ENCODE measurements at places on chromosomes 2 and 18. TPM values are rescaled to one million over a fixed set of nuclear protein-coding genes. Genes with fewer than 3 reads are reported as not detected.
A peak's percentile ranks its signal among the peaks of the same experiment; 100 is the strongest.

GRCh38 chr2:128347171-128347558, 28.5 kb upstream of the HS6ST1 start:
- peaks cover 6% of the 10 kb centered on the region for H3K4me1 ChIP-seq
- no peak for DNase-seq
- H3K27ac ChIP-seq = no peak overlapping the region
- no peaks in the 10 kb centered on the region for H3K27me3 ChIP-seq
- peaks cover 3% of the 10 kb centered on the region for H3K36me3 ChIP-seq

Gene PKDCC
- 81.8 TPM for total RNA-seq

Gene RRM2
- 109 TPM for total RNA-seq

DNA sequence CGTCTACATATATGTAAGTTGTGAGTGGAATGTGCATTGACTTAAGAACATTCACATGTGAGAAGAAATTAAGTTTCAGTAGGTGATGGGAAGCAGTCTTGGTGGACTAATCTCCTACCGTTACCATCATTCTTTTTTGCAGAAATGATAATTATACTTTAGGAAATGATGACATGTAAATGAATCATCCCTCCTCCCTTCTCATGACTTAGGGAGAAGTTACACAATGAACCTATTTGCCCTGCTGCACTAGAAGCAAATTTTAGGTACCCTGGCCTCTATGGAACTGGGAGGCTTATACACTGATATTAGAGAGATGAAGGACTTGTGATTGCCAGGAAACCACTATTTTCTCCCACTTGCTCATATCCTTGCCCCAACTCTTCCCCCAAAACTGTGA, 214.2 kb downstream of the CALCRL start:
- H3K36me3 ChIP-seq = no peaks in the 10 kb centered on the region
- DNase-seq = no peak
- no peak overlapping the region for H3K4me3 ChIP-seq
- H3K4me1 ChIP-seq = no peaks in the 10 kb centered on the region

Gene LRRC30
- total RNA-seq = not detected

- no peak overlapping the region for H3K27ac ChIP-seq
- DNase-seq = no peak
- H3K4me1 ChIP-seq = peaks cover 18% of the 10 kb centered on the region
- H3K27me3 ChIP-seq = no peaks in the 10 kb centered on the region
Measured at GRCh38 chr2:62415019-62415431, 91.0 kb downstream of the TMEM17 start.

Gene DSG1
- 40.8 TPM for total RNA-seq

Gene PTPRN
- 17.5 TPM for total RNA-seq

GRCh38 chr18:31876707-31877106, 66.2 kb downstream of the TRAPPC8 start:
- H3K4me3 ChIP-seq = no peak overlapping the region
- no peaks in the 10 kb centered on the region for H3K4me1 ChIP-seq
- peaks cover 56% of the 10 kb centered on the region for H3K36me3 ChIP-seq

- peaks cover 3% of the 10 kb centered on the region for H3K36me3 ChIP-seq
- no peak overlapping the region for H3K27ac ChIP-seq
- H3K4me3 ChIP-seq = no peak overlapping the region
- H3K27me3 ChIP-seq = no peaks in the 10 kb centered on the region
- no peak for DNase-seq
Measured at GRCh38 chr2:142694282-142694681, 183.2 kb upstream of the KYNU start.

Gene CNDP1
- 0.48 TPM for total RNA-seq

DNA sequence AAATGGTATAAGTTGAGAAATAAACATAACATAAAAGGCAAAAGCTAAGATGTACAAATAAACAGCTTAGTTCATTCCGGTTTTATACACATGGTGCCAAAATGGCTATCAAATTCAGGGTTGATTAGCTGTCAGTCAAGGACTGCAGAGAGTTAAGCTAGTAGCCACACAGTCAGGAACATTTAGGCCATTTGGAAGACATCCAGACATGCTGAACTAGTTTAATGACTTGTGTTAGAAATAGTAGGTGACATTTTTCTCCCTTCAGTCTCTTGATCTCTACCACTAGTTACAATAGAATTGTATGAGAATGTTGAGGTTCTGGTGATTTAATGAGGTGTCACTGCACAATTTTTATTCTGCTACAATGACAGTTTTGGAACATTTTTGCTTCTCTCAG, 394.4 kb upstream of the SPHKAP start:
- H3K4me1 ChIP-seq = no peaks in the 10 kb centered on the region
- H3K27ac ChIP-seq = no peak overlapping the region
- no peak overlapping the region for H3K4me3 ChIP-seq

Gene MOCOS
- total RNA-seq = 3.2 TPM

Gene BCL11A
- 47.9 TPM for total RNA-seq

Gene LCLAT1
- total RNA-seq = 29.0 TPM

Gene RFTN2
- 0.07 TPM for total RNA-seq

Gene YWHAQ
- total RNA-seq = 354 TPM

Gene CHRNA1
- total RNA-seq = 0.19 TPM

DNA sequence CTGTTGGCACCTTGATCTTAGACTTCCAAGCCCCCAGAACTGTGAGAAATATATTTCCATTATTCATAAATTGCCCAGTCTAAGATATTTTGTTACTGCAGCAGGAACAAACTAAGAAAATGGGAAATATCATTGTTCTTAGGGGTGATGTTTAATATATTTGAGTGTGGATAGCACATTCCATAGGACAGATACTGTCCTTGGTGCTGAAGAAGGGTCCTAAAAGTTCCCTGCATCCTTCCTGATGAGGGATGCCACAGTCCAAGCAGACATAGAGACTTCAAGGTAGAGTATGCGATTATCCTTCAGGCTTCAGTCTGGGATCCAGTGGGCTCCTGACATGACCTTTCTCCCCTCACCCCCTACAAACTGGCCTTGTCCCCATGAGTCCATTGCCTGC, 689.0 kb downstream of the TDRD15 start:
- H3K4me1 ChIP-seq = no peaks in the 10 kb centered on the region
- DNase-seq = no peak
- H3K36me3 ChIP-seq = no peaks in the 10 kb centered on the region
- H3K27ac ChIP-seq = no peak overlapping the region

Gene HOXD10
- total RNA-seq = 0.19 TPM

DNA sequence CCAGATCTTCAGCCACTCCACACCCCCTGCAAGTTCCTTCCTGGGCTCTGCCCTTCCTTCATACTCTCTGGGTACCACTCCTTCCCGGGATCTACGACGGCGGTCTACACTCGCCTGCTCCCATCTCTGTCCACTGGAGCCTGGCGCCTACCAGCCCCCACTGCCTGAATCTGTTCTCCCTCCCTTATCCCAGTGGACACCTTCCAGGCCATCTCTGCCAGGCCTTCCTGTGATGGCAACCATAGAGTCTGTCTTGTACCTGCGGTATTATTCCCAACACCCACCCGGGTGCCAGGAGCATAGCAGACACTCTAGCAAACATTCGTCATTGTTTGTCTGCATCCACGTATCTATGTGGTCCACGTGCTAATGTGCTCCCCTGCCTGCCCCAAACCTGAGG, 140.9 kb downstream of the ZFP36L2 start:
- H3K27ac ChIP-seq = peak overlapping the region; percentile 96
- H3K4me1 ChIP-seq = peaks cover 58% of the 10 kb centered on the region
- no peaks in the 10 kb centered on the region for H3K27me3 ChIP-seq
- H3K4me3 ChIP-seq = no peak overlapping the region
- no peak for DNase-seq

DNA sequence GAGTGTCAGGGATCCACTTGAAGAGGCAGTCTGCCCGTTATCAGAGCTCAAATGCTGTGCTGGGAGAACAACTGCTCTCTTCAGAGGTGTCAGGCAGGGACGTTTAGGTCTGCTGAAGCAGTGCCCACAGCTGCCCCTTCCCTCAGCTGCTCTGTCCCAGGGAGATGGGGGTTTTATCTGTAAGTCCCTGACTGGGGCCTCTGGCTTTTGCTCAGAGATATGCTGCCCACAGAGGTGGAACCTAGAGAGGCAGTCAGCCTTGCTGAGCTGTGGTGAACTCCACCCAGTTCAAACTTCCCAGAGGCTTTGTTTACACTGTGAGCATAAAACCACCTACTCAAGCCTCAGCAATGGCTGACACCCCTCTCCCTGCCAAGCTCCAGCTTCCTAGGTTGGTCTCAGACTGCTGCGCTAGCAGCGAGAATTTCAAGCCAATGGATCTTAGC, 38.1 kb downstream of the PLEK start:
- H3K27me3 ChIP-seq = peaks cover 49% of the 10 kb centered on the region
- H3K4me3 ChIP-seq = no peak overlapping the region
- no peaks in the 10 kb centered on the region for H3K36me3 ChIP-seq
- H3K4me1 ChIP-seq = no peaks in the 10 kb centered on the region

Gene CEP192
- total RNA-seq = 37.5 TPM

GRCh38 chr2:131146231-131146630, 41.1 kb downstream of the PLEKHB2 start:
- H3K4me1 ChIP-seq = no peaks in the 10 kb centered on the region
- H3K27me3 ChIP-seq = no peaks in the 10 kb centered on the region
- H3K4me3 ChIP-seq = no peak overlapping the region
- H3K36me3 ChIP-seq = peaks cover 22% of the 10 kb centered on the region

- DNase-seq = no peak
- no peak overlapping the region for H3K27ac ChIP-seq
- H3K4me1 ChIP-seq = no peaks in the 10 kb centered on the region
Measured at GRCh38 chr2:194332799-194333490, 1324.1 kb upstream of the SLC39A10 start.

GRCh38 chr18:74430806-74431571, 26.1 kb downstream of the DIPK1C start:
- no peak overlapping the region for H3K4me3 ChIP-seq
- no peaks in the 10 kb centered on the region for H3K36me3 ChIP-seq
- H3K27ac ChIP-seq = no peak overlapping the region
- H3K4me1 ChIP-seq = peaks cover 18% of the 10 kb centered on the region
- no peak for DNase-seq

Gene FER1L5
- total RNA-seq = 0.75 TPM

DNA sequence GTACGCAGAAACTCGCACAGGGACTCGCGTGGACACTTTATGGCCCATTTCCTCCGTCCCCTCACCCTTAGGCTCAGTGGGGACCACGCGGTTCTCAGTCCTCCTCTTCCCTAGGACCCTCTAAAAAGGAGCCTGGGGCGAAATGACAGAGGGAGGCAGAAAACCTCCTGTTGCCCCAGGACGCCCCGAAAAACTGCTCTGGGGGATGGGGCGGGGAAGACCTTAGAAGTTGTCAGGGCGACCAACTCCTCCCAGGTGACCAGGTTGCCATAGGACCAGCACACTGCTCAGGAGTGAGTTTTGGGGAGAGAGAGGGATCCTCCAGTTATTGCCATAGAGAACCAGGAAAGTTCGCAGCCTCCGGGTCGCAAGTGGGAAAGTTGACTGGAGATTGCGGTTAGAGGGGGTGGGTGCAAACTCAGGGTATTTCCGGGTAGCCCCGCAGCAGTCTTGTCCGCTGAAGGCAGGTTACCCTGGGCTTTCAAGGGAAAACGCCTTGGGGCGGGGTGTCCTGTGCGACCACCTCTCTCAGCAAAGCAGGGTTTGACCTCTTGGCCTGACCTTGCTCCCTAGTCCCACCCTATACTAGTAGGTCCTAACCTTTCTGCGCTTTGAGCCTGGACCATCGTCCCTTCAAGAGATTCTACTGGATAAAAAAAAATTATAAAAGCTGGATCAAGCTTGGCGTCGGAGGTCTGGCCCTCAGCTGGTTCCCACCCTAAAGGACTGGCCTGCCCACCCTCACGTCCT, 7.8 kb upstream of the PAX3 start:
- no peak for DNase-seq
- peaks cover 12% of the 10 kb centered on the region for H3K36me3 ChIP-seq
- H3K4me3 ChIP-seq = peak overlapping the region; percentile 74
- H3K4me1 ChIP-seq = peaks cover 10% of the 10 kb centered on the region

DNA sequence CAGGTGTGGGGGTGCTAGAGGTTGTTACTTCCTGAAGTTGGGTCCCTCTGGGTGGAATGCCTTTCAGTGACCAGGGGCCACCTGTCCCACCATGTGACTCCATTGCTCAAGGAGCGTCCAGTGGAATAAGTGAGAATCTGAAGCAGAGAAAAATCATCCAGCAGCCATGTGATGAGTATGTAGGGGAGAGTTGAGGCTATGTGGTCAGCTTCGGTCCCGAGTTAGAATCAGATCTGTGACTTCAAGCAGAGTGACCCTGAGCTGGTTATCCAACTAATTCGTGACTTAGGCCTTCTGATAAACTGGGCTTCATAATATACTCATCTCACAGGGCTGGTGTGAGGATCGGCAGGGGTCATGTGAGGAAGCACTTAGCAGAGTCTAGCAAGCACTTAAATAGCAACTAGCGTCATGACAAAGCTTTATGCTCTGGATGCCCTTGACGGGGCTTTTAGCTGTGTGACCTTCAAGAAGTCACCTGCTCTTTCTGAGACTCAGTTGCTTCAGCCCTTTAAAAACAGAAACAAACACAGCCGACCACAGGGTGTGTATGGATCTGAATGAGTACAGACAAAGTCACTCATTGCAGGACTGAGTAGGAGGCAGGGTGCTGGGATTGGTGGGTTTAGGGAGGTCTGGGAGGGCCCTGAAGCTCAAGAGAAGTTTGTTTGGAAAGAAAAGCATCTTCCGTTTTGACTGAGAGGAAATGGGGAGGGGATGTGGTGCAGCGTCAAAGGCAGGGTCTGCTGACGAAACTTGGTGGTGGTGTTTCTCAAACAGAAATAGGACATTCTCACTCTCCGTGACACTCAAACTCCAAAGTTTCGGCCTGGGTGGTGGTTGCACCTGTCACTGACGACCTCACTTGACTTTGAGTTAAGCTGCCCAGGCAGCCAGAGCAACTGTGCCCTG, 264.0 kb upstream of the CXCR4 start:
- no peak overlapping the region for H3K27ac ChIP-seq
- no peak overlapping the region for H3K4me3 ChIP-seq
- H3K36me3 ChIP-seq = no peaks in the 10 kb centered on the region
- no peak for DNase-seq
- peaks cover 9% of the 10 kb centered on the region for H3K27me3 ChIP-seq
- peaks cover 8% of the 10 kb centered on the region for H3K4me1 ChIP-seq

GRCh38 chr18:37963837-37964236, 398.2 kb upstream of the CELF4 start:
- H3K27me3 ChIP-seq = no peaks in the 10 kb centered on the region
- no peaks in the 10 kb centered on the region for H3K4me1 ChIP-seq
- no peak overlapping the region for H3K4me3 ChIP-seq
- H3K36me3 ChIP-seq = no peaks in the 10 kb centered on the region
- H3K27ac ChIP-seq = no peak overlapping the region

GRCh38 chr2:127592761-127593227, 53.2 kb upstream of the GPR17 start:
- H3K36me3 ChIP-seq = no peaks in the 10 kb centered on the region
- H3K27me3 ChIP-seq = peaks cover 2% of the 10 kb centered on the region
- H3K4me3 ChIP-seq = no peak overlapping the region
- no peaks in the 10 kb centered on the region for H3K4me1 ChIP-seq
- H3K27ac ChIP-seq = no peak overlapping the region
